Stimulated activated CD8-positive, alpha-beta memory T cell treated with anti-CD3 and anti-CD28 coated beads, Interleukin-2, amount 100 ng/mL, for 48 hours (primary cell): ENCODE measurements at places on chromosomes 12 and 14.

DNA sequence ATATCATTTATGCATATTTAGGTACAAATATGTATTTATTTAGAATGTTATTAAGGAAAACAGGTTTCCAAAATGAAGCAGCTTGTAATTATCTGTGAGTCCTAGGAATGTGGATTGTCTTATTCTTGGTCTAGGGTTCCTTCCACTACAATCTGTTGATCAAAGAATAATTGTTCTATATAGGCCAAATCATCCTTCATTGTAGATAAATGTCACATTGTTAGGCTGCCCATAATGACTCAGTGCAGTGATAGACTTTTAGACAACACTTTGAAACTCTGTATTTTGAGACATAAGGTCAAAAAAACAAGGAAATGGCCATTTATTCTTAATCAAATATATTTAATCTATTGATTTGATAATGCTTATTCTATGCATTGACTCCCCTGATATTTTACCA, 283.0 kb downstream of the ACSS3 start:
- no peak for DNase-seq

- no peak for DNase-seq
Observed at GRCh38 chr12:131260954-131261353, 307.2 kb downstream of the ADGRD1 start.

- DNase-seq: no peak
Observed at GRCh38 chr12:49783917-49784676, 42.7 kb downstream of the TMBIM6 start.

DNA sequence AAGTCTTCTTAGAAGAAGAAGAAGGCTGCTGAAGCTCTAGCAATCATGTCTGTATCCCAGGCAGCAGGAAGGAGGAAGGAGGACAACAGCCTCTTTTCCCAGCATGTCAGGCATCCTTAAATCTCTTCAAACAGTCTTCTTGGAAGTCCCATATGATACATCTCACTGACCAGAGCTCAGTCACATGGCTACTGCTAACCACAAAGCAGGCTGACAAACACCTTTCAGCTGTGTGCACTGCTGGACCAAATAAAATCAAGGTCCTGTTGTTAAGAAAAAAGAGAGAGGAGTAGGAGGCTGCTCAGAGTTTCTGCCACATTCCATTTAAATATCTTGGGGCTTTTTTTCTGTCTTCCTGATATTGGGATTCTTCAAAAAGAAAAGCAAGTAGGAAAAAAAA, 203.4 kb upstream of the PELI2 start:
- DNase-seq: no peak

GRCh38 chr12:53659011-53659551, 16.8 kb downstream of the ATP5MC2 start:
- no peak for DNase-seq

- no peak for DNase-seq
Observed at GRCh38 chr12:131333621-131334440, 377.1 kb upstream of the SFSWAP start.

DNA sequence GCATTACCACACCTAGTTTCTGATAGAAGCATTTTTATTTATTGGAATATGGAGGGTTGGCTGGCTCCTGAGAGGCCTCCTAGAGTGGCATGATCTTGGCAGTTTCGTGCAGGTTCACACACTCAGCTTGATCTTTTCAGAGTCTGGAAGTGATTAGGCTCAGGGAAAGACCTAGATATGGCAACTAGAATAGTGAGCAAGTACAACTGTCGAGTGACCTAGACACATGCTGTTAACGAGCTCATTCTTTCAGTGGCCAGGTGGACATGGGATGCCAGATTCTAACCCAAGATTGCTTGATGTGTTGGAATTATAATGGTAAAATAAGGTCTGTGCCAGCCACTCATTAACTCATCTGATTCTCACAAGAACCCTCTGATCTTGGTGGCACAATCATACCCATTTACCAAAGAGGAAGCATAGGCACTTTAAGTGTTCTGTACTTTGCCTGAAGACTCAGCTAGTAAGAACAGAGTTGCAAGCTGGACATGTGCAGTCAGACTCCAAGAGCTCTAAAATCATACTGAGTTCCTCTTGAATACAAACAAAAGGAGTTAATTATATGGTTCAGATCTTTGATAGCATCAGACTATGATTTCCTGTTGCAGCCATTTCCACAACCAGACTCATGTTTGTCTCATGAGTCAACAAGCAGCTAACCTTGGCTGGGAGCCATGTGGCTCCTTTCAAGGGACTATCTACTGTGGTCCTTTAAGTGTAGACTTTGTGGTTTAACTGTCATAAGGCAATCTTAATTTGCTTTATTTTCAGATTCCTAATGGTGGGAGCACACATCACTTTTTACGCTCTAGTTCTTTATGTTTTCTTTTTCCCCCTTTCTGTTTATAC, 144.2 kb downstream of the PLEKHA5 start:
- peak; percentile 17 for DNase-seq

DNA sequence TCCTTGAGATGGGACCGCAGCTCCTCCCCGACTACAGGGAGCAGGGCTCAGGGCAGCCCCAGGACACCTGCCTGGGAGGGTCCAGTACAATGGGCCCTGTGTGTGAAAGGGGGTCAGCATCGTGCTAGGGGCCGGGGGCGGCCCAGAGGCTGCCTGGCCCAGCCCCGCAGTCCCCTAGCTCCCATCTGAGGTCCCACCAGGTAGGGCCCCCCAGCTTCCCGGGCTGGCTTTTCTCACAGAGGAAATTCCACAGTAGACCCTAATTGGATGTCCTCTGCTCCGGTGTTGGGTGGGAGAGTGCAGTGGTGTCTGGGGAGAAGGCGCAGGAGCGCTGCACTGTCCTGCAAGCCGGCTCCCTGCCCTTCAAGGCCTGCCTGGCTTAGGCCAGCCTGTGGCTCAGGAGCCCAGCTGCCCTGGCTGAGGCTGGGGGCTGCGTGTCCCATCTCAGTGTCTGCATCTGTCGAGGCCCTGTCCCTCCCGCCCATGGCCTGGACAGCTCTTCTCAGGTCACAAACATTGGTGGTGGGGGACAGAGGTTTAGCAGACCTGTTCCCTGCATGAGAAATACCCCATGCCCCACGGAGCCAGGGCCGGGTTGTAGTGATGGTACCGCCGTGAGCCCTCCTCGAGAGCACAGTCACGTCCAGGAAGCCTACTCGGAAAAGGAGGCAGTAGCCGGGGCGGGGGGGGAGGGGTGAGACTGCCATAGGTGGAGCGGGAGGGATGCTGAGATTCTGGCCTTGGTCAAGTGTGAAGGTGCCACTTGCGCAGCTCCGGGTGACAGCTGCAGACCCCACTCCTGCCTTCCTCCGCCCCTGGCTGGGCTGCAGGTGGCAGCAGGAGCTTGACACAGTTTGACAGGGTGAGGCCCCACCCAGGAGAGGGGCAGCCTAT, 11.6 kb downstream of the HIP1R start:
- DNase-seq: no peak

DNA sequence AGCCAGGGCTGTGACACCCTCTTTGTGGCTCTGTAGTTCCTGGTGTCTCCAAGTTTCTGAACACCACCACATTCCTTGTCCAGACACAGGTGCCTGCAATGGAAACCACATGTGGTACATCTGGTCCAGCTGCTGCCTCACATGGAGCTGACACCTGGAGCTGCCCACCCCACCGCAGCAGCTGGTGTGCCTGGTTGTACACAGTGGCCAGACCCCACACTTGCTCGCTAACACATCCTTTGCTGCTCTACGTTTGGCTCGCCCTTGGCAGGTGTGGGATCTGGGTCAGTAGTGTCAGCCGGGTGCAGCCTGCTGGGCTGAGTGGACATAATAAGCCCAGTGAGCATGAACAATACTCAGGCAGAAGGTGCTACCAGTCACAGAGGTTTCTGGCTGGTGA, 198.9 kb downstream of the ADGRD1 start:
- no peak for DNase-seq

DNA sequence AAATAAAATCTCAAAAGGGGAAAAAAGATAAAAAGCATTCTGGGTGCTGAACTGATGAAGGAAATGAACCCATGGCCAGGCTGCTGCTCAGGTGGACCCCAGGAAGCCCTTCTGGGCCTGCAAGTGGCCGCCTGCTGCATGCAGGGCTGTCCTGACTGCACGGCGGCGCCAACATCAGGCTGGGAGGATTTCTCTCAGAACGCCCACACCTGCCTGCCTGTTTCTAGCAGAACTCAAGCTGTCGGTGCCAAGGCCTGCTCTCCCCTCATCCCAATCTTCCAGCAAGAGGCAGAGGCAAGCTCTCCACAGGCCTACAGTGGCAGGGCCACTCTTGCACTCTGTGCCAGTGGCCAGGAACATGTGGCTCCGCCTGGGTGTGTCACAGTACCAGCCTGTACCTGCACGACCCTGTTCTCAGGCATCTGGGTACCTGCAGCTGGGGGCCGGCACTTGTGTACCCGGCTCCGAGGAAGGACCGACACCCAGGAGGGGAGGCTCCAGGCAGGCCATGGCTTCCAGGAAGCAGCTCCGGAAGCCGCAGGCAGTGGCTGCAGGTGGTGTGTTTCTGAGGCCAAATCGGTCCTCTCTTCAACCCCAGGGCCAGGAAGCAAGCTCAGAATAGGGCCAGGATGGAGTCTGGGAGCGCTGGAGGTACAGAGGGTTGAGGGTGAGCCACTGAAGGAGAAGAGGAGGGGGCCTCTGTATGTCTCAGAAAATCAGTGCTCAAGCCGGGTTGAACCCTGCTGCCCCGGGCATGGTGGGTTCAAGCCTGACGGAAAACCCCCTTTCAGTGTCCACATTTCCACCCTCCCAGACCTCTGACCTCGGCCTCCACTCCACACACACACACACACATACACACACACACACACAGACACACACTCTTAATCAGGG, 2.5 kb upstream of the INF2 start:
- no peak for DNase-seq

DNA sequence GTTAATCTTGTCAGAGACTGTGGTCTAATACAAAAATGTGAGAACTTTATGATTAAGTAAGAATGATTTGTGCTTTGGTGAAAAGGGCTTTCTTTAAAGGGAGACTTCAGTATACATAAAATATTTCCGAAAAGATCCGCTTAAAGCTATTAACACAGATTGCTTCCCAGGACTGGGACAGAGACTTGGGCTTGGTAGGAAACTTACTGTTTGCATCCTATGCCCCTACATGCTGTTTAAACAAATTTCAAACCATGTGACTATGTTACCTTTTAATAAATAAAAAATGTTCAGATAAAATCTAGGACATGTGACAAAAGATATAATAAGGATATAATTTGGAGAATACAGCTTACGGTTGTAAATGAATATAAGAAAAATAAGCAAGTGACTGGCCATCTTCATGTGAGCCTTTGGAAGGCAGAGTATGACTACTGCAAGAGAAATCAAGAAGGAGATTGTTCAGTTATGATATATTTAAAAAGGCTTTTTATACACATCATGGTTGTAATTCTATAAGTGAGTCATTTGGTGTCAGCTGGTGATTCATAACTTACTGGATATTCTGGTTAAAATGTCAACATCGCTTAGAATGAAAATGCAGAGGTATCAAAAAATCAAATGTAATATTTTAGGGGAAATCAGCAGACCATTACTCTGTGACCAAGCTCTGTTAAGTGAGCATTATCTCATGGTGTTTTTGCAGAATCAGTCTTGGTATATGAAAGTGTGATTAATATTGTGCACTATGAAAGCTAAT, 234.7 kb upstream of the E2F7 start:
- no peak for DNase-seq

DNA sequence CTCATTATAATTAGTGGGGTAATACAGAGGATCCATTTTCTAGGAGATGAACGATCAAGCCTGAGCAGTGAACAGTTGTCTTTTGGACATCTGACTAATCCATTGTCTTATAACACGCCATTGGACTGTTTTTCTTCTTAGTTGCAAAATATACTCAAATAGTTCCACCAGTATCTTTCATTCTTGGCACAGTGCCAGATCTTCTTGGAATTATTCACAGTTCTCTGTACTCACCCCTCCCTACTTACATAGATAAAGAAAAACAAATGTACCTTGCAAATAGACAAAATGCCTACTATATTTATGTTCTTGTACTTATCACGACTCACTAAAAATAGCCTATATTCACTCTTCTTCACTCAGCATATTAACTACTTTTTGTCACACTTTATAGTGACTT, 3.8 kb downstream of the CBLN3 start:
- DNase-seq: no peak

- DNase-seq: no peak
Observed at GRCh38 chr14:35558680-35559079, 24.7 kb downstream of the INSM2 start.

DNA sequence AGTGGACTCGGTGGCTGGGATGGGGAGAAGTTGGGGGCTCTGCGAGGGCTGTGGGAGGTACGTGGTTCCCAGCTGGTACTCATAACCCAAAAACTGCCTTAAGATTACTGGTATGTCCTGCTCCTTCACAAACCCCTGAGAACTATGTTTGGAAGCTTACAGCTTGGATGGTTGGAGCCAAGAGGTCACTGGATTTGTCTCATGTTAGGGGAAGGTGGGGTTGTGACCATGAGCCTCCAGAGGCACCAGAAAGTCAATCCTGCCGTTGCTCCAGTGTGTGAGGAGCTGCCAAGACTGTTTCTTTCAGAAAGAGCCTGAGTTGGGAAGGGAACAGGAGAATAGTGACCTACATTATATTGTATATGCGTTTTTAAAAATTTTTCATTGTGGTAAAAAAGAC, 33.5 kb downstream of the TEAD4 start:
- no peak for DNase-seq

- no peak for DNase-seq
Observed at GRCh38 chr12:101407049-101407435, 530 bp downstream of the ARL1 start.

DNA sequence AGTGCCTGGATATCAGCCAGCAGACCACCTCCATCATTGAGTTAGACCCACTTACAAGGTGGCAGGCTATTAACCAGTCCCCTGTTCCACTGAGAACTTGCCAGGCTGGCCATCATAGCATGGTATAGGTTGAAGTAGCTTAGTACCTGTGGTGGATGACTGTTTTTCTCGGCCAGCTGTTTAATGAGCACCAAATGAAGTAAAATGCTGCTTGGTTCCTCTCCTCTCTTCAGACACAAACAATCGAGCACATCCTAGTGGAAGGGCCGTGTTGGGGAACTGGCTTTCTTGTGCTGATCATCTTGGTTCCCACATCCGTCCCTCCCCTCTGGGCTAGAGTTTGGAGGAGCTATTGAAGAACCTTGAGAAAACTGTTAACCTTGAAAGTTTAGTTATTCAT, 486.2 kb downstream of the RAD51B start:
- no peak for DNase-seq

- no peak for DNase-seq
Observed at GRCh38 chr12:88793096-88793495, 212.8 kb upstream of the KITLG start.

GRCh38 chr14:85531141-85531586, 1.2 kb downstream of the FLRT2 start:
- no peak for DNase-seq

- DNase-seq: no peak
Observed at GRCh38 chr12:57139796-57140649, 7.4 kb downstream of the LRP1-AS start.

DNA sequence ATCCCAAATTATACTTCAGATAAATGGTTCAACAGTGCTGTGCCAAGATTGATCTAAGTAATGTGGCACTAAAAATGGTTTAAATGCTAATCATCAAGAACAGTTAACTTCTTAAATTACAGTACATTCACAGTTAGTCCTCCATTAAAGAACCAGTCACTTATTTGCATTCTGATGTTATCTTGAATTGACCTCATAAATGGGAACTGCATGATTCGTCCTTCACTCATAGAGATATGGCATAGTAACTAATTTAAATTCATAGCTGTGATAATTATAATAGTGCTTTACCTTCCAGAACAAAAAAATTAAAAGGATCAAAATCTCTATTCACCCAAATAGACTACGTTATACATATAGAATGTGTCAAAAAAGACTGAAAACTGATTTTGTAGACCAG, 61.1 kb downstream of the COCH start:
- DNase-seq: no peak

- DNase-seq: no peak
Observed at GRCh38 chr12:15488481-15488880, 166.2 kb downstream of the PTPRO start.

GRCh38 chr14:20855652-20856291, 35.4 kb upstream of the RNASE3 start:
- no peak for DNase-seq
